ENCODE measurements at places on chromosomes 12 and 14.

- DNase-seq, result peak; percentile 48
These were observed 784 bp downstream of the PSMA6 start for GRCh38 chr14:35292770-35293561.

DNA sequence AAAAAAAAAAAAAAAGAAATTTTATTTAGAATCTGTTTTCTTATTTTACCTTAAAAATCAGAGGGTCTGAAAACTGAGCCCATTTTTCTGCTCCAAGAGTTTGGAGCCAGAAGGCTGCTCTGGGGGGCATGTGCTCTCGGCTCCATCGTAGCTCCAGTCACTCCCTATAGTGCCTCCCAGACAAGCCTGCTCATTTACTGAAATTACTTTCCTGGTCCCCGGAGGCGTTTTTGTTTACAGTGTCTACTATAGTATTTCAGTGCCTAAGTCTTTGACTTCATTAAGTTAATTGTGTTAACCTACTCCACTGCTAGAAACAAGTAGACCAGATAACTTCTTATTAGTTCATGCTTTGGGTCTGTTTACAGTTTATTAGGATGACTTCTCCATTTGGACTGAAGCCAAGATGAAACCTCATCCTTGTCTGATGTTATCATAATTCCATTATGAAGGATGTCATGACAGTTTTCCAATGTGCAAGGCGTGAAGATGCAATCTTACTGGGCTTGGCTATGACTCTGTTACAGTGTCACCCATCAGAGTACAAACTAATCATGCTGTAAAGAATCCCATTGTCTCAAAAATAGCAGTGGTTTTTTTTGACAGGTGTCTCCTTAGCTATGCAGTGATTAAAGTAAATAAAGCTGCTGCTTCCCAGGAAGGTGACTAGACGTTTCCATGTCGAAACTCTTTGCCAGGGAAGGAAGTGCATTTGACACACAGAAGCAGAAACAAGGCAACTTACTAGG is 182.3 kb downstream of the TMEM132C start:
- DNase-seq, result no peak

- DNase-seq, result peak; percentile 24
These were observed 1.3 kb upstream of the TEAD4 start for GRCh38 chr12:2957816-2958431.

DNA sequence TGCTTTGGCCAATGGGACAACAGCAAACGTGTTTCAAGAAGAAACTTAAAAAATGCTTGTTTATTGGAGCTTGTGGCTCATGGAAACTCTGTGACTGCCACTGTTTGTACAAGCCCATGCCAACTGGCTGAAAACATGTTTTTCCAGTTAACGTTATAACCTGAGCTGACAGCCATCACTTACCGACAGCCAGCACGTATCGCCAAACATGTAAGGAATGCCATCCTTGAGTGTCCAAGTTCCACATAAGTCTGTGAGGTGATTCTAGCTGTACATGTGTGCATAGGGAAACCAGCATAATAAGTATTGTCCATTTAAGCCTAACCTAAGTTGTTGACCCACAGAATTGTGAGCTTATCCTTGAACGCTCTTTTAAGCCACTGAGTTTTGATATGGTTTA is 596.9 kb downstream of the TRHDE start:
- DNase-seq, result no peak

DNA sequence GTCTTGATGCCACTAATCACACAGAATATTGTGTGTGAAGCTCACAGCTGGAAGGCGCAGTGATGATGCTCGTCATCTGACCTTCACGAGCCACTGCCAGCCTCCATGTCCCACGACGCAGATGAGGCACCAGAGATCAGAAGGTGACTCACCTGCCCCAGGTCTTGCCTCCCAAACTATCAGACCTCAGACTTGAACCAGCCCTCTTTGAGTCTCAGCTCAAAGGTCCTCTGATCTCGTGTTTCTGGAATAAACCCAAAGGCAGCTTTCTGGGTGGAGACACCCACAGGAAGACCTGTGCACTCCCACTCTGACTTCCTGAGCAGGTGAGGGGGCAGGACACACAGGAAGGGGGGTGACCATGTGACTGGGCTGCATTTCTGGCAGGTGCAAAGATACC is 19.6 kb upstream of the CHGA start:
- no peak for DNase-seq

All from GM23248 (cell line).